Endodermal cell (in vitro differentiated cells): ENCODE measurements at places on chromosomes 2 and 18. TPM values are rescaled to one million over a fixed set of nuclear protein-coding genes. Genes with fewer than 3 reads are reported as not detected.

- H3K27ac ChIP-seq = peak overlapping the region; percentile 25
- H3K27me3 ChIP-seq = no peaks in the 10 kb centered on the region
- peaks cover 3% of the 10 kb centered on the region for H3K4me1 ChIP-seq
These were observed 583 bp downstream of the HIBCH start for GRCh38 chr2:190318931-190319554.

The C2orf15 gene
- 3.1 and 4.3 TPM in 2 replicates for total RNA-seq

DNA sequence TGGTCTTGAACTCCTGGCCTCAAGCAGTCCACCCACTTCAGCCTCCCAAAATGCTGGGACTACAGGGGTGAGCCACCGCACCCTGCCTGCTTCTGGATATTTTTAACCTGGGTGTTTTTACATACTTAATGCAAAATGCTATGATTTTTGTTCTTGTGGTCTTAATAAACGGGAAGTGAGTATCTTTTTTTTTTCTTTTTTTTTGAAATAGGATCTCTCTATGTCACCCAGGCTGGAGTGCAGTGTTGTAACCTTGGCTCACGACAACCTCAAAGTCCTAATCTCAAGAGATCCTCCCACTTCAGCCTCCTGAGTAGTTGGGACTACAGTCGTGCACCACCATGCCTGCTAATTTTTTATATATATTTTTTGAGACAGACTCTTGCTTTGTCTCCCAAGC lies 19.2 kb upstream of the ASXL2 start:
- no peaks in the 10 kb centered on the region for H3K27me3 ChIP-seq
- no peak for DNase-seq
- H3K27ac ChIP-seq = no peak overlapping the region
- no peak overlapping the region for H3K4me3 ChIP-seq
- no peaks in the 10 kb centered on the region for H3K4me1 ChIP-seq

The LYG2 gene
- total RNA-seq = not detected in 3 replicates
